ENCODE measurements at places on chromosomes 6 and 20.

- DNase-seq, result no peak
These were observed 74.0 kb upstream of the EYA2 start for GRCh38 chr20:46820682-46821081.

GRCh38 chr20:13251904-13252297 lies 30.8 kb downstream of the ISM1 start:
- no peak for DNase-seq

GRCh38 chr6:109782491-109782999 lies 91.4 kb downstream of the FIG4 start:
- no peak for DNase-seq

DNA sequence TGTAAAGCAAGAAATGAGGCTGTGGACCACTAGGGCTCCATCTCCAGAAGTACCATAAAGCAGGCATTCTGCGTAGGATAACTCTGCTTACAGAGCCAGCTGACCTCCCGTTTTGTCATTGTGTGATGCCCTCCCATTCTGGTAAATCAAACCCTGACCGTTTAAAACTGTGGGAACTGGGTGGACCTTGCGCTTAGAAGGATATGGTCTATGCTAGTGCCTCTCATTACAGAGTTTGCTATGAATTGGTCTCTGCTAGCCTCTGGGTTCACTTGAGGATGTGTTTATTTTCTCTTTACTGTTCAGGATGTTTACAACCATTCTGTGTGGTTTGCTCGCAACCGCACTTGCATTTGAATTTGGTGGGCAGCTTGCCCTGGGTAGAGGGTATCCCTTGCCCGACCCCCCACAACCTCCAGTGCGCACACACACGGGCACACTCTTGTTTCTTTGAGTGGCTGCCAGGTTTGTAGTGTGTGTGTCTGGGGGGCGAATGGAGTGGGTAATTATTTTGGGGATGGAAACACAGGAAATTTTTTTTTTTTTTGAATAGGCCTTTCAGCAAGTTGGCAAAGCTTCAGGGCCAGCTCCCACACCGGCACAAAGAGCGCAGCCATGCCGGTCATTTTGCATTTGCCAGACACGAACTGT lies 198.3 kb downstream of the JARID2 start:
- no peak for DNase-seq

Data from type B pancreatic cell (in vitro differentiated cells).